ENCODE measurements at places on chromosomes 6 and 20.

- DNase-seq = no peak
Observed at GRCh38 chr6:40631744-40632143, 44.6 kb upstream of the LRFN2 start.

- no peak for DNase-seq
Observed at GRCh38 chr6:70080443-70081070, 214.2 kb downstream of the COL19A1 start.

- DNase-seq = no peak
Observed at GRCh38 chr20:57736738-57737347, 27.0 kb upstream of the PMEPA1 start.

GRCh38 chr6:152201120-152201519 lies 393.6 kb downstream of the ESR1 start:
- DNase-seq = no peak

GRCh38 chr6:87742106-87742505 lies 40.1 kb upstream of the AKIRIN2 start:
- no peak for DNase-seq

- DNase-seq = no peak
Observed at GRCh38 chr6:33633084-33633461, 12.0 kb downstream of the ITPR3 start.

DNA sequence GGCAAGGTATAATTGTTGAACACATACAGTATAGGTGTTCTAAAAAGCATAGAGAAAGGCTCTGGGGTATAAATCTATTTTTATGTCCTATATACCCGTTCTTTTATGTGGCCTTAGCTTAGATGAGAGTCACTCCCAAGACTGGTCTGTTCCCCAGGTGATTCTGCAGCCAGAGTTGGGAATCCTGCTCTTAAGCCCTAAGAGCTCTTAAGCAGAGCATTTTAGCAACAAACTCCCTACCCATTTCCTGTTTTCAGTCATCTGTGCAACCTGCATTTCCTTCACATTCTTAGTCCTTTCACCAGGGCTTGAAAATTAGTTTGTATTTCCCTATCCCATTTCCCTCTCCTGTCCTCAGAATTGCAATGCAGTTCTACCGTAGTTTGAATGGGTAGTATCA lies 166.1 kb downstream of the HS3ST5 start:
- no peak for DNase-seq

DNA sequence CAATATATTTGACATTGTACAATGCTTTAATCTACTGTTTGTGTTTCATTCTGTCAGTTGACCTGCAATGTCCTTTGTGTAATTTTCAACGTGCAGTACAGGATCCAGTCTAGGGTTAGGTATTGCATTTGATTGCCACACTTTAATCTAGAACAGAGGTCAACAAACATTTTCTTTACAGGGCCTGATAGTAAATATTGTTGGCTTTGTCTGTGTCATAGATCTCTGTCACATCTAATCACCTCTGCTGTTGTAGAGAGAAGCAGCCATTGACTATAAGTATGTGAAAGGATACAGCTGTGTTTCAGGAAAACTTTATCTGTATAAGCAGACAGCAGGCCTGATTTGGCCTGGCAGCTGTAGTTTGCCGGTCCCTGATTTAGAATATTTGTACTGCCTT lies 39.3 kb downstream of the ATRN start:
- DNase-seq = no peak

GRCh38 chr6:15336900-15337560 lies 91.2 kb downstream of the JARID2 start:
- no peak for DNase-seq

DNA sequence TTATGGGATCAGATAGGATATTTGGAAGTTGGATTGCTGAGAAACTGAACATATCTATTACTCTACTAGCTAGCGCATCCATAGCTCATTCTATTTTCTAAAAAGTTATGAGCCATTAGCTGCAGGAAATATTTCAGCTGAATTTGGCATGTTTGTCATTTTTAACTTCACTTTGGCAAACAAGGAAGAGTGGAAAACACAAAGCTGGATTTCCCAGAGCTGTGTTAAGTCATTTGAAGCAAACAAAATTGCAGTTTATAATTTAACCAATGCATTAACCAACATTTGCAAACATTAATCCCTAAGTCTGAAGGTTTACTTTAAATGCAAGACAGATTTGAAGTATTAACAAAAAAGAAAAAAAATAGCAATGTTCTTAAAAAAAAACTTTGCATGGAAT lies 1.2 kb downstream of the ALDH8A1 start:
- DNase-seq = no peak

- no peak for DNase-seq
Observed at GRCh38 chr6:134878136-134878535, 71.8 kb downstream of the ALDH8A1 start.

GRCh38 chr6:168962886-168963285 lies 290.8 kb downstream of the THBS2 start:
- no peak for DNase-seq

DNA sequence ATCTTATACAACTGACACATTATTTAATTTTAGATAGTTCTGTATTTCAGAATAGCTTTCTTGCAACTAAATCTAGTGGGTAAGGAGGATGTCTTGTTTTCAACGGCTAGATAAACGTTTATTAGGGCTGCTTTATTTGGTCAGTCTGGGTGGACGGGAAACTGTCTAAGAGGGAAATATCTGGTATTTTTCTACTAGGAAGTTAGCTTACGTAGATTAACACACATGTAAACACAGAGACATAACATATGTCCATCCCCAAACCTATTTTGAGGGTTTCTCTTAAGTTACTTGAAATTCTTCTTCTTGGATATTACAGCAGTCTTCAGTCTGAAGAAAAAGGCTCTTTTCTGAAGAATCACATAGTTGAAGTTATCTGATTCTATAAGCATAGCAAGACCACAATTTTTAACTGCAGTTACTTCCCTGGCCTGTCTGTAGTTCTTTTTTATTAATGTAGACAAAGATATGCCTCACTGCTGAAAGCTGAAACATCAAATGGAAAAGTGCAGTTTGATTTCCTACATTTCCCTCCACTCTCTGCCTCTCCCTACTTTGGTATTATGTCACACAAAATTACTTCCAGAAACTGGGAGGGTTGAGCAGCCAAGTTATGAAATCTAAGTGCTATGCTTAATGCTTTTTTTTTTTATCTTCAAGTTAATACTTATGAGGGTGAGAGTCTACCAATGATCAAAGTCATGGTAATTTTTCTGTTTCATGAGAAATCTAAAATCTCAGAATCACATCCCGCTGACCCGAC lies 37.4 kb downstream of the PLAGL1 start:
- DNase-seq = no peak

- no peak for DNase-seq
Observed at GRCh38 chr20:13863244-13863643, 78.4 kb downstream of the NDUFAF5 start.

- no peak for DNase-seq
Observed at GRCh38 chr6:2848851-2849250, 7.2 kb upstream of the SERPINB1 start.

DNA sequence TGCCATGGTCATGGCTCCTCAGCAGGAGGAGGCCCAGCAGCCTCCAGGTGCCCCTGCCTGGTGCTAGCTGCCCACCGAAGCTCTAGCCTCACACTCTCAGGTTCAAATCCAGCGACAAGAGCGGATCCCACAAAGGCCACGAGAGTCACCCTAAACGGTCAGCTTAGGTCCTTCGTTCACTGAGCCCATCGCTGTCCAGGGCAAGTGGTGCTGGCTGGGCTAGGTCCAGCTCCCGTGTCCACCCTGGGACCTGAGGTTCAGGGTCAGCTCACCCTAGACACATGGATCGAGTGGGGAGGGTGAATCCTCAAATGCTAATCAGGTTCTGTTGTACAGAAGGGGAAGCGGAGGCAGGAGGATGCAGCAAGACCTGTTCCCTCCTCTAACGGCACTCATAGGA lies 171.9 kb upstream of the SULF2 start:
- DNase-seq = no peak

- DNase-seq = peak; percentile 93
Observed at GRCh38 chr20:35312318-35312717, 20.1 kb upstream of the FAM83C start.

GRCh38 chr20:7765221-7765620 lies 175.0 kb downstream of the HAO1 start:
- no peak for DNase-seq

- DNase-seq = peak; percentile 19
Observed at GRCh38 chr20:59939052-59939878, 840 bp downstream of the PPP1R3D start.

DNA sequence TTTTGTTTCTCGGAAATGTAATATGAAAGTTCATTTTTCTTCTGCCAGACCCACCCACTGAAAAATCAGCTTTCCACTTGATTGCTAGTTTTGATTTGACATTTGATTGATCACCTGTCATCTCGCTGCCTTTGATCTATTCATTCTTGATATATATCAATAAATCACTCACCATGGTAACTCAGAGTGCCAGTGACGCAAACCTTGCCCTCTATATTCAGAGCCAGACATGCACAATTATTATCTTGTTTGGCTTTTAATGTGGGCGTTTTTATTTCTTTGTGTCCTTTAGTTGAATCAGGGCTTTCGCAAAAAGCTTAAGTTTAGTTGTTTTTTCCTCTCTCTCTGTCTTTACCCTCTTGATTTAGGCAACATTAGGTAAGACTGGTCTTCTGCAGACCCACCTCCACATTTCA lies 2.0 kb downstream of the TSHZ2 start:
- no peak for DNase-seq

DNA sequence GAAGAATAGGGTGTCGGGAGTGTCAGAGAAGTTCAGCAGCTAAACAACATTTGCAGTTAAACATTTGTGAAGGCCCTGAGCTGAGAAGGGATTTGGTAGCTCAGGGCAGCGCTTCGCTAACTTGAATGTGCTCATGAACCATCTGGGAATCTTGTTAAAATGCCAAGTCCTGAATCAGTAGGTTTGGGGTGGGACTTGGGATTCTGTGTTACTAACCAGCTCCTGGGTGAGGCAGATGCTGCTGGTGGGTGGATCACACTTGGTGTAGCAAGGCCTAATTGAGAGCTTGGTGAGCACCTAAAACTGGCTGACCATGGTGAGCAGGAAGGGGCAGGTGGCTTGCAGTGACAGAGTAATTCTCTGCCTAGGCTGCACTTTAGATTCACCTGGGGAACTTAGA lies 5.9 kb downstream of the PTPRA start:
- peak; percentile 80 for DNase-seq

DNA sequence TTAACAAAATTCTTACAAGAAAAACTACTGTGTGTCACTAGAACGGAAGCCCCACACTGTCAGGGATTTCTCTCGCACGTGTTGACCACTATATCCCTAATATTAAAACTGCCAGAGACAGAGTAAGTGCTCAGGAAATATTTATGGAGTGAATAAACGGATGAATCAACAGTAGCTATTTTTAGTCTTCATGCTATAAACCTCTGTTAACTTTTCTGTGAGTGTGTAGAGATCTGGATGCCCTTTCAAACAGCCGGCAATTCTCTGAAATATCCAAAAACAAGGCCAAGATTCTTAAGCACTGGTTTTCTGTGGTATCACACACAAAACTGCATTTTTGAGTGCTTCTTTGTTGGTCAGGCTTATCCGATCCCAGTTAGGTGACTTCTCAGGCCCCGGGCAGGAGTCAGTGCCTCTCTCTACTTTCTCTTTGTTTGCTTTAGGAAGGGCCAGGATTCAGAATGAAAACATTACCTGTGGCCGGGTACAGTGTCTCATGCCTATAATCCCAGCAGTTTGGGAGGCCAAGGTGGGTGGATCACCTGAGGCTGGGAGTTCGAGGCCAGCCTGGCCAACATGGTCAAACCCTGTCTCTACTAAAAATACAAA lies 15.7 kb downstream of the ATP9A start:
- DNase-seq = peak; percentile 29

DNA sequence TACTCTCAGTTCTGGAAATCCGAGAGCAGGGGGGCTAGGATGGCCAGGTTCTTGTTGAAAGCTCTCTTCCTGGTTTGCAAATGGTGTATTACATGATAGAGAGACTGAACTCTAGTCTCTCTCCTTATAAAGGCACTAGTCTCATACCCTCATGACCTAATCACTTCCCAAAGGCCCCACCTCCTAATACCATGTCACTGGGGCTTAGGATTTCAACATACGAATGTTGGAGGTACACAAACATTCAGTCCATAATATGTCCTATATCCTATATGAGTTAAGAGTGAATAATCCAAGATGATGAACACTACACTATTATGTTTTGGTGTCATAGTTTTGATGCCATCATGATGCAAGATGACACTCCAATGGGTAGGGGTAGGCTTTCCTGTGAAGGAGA lies 20.0 kb upstream of the TXLNB start:
- DNase-seq = no peak

DNA sequence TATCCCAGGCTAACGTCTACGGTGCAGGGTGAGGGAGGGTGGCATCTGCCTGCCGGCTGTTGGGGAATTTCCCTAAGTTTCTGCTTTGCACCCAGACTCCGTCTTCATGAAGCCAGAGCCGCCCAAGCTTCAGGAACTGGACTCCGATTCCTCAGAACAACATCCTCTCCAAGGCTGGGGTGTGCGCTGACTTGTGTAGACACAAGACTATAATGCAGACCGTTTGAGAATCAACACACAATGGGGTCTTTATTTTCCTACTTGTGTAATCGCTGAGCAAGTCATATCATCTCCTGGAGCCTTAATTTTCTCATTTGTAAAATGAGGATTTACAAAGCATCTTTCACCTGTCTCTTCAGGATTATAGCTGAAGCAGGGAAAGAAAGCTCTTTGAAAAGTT lies 160.5 kb upstream of the AGPAT4 start:
- peak; percentile 61 for DNase-seq

- DNase-seq = no peak
Observed at GRCh38 chr20:4329232-4329631, 313.9 kb upstream of the RNF24 start.

DNA sequence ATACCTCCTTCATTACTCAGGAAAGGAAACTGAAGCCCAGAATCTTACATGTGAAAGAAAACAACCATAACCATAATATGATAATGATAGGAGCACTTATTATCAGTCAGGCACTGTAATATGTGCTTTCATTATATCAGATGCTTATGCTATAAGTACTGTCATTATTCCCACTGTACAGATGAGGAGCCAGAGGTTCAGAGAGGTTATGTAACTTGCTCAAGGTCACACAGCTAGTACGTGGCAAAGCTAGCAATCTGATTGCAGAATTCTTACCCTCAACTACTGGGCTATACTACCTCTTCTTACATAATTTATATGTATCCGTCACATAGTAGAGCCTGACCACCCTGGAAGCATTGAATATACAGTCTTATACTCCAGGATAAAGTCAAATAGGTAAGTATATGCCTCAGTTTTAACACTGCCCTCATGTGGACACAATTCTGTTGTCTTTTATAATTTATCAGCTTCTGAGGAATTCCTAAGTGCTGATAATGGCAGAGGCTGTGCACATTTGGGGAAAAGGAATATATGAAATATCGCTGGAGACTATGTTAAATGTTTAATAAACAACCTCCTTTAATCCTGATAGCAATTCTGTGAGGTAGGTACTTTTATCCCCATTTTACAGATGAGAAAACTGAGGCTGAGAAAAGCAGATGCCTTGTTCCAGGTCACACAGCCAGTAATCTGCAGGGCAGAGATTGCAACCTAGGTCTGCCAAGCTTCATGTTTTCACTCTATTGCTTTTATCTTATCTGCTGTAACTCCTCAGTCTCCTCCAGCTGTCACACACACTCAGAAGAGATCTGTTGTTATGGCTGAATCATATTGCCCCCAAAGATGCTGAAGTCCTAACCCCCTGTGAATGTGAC lies 13.4 kb downstream of the BCAS1 start:
- peak; percentile 8 for DNase-seq
